ENCODE measurements at places on chromosomes 11 and 22. TPM values are rescaled to one million over a fixed set of nuclear protein-coding genes. Genes with fewer than 3 reads are reported as not detected.

The MYEOV gene
- not detected for total RNA-seq

The HTR3A gene
- not detected for total RNA-seq

The FAM180B gene
- not detected for total RNA-seq

The SYT13 gene
- total RNA-seq: 6.9 TPM

The OR5B3 gene
- total RNA-seq: not detected

The EFCAB6 gene
- 1.5 TPM for total RNA-seq

The ART5 gene
- total RNA-seq: 4.6 TPM

The CST6 gene
- total RNA-seq: not detected

The BCO2 gene
- 137 TPM for total RNA-seq

The GP1BB gene
- not detected for total RNA-seq

The ALDH3B1 gene
- total RNA-seq: 4.9 TPM

The CCDC88B gene
- total RNA-seq: 7.2 TPM
